D721Med (cell line): ENCODE measurements at places on chromosomes 7 and 10.

DNA sequence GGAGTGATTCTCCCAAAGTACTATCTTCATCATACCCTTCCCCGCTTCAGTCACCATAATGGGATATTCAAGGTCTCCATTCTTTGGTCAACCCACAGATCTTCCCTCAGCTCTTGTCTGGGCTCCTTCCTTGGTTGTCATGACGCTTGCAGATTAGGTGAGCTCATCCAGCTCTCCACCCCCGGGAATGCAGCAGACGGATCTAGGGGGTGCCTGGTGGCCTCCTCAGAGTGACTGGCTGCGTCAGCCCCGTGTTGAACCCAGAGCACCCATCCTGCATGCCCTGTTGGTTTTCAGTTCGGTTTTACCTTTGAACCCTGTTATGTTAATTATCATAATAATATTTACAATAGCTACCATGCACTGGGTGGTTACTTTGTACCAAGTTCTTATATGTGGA lies 6.4 kb downstream of the NEURL1 start:
- no peak for DNase-seq

- DNase-seq = no peak
Observed at GRCh38 chr10:114647545-114648138, 10.4 kb downstream of the ABLIM1 start.

GRCh38 chr7:141027043-141027442 lies 12.3 kb upstream of the MRPS33 start:
- no peak for DNase-seq

DNA sequence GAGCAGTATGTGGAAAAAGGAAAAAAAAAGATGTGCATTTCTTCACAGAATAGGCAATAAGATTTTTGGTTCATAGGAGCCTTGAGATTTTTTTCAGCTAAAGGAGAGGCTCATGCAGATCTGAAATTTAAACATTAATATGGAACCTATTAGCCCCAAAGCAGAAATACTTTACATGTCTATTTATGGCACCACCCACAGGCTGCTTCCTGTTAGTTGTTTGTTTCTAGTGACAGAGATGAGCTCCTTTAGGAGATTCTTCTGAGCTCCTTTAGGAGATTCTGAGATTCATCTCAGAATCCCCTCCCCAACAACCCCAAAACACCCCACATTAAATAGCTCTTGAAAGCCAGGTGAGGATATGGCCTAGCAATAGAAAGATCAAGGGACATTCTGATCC lies 27.9 kb upstream of the HPS1 start:
- no peak for DNase-seq

DNA sequence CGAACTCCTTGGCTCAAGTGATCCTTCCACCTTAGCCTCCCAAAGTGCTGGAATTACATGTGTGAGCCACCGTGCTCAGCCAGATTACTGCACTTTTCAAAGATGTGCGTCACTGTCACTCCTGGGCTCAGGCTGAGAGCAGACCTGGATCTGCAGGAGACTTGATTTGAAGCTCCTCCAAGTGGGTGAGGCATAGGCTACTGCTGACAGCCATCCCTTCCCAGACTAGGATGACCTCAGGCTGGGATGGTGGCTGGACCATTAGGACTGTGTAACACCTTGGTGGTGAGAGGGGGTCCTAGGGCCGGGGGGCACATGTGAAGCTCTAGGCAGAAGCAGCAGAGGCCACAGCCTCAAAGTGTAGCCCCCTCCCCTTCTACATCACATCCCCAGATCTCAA lies 8.2 kb upstream of the SRRM3 start:
- no peak for DNase-seq

- no peak for DNase-seq
Observed at GRCh38 chr7:105353752-105354328, 34.9 kb downstream of the SRPK2 start.

DNA sequence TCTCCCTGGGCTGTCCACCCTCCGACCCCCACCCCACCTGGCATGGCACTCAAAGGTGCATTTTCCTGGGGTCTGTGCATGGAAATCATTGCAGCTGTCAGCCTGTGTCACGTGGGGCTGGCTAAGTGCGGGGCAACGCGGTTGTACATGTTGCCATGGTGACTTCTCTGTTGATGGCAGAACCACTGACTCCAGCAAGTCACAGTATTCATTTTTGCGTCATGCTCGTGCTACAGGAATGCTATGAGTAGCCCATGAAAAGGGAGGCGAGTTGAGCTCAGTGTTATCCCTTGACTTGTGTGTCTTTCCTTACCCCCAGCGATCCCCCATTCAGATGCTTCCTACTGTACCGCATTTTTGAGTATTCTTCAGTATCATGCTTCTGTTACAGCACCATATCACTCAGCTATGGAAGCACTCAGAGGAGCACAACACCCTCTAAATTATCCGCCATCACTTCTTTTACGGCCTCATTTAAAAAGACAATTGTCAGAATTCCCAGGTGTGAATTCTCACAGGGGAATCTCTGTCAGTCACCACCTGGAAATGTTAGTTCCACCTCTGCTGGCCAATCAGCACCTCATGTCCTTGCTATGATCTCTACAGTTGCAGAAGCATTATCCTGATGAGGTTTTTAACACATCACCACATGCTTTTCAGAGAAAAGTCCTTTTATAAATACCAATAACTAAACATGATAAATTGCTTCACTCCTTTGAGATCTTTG lies 194.4 kb upstream of the C7orf33 start:
- DNase-seq = no peak

DNA sequence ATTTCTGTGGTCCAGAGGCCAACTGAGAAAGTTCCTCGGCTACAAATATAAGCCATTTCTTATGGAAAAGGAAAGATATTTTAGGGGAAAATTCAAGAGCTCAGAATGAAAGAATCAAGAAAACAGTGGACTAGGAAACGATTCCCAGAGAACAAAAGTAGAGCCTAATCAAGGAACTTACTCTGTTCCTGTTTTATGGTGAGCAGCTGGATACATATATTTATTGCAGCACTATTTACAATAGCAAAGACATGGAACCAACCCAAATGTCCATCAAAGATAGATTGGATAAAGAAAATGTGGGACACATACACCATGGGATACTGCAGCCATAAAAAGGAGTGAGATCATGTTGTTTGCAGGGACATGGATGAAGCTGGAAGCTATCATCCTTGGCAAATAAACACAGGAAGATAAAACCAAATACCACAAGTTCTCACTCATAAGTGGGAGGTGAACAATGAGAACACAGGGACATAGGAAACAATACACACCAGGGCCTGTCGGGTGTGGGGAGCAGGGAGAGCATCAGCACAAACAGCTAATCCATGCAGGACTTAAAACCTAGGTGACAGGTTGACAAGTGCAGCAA lies 298.7 kb downstream of the THSD7A start:
- no peak for DNase-seq

GRCh38 chr10:7734821-7735220 lies 31.7 kb downstream of the ITIH2 start:
- no peak for DNase-seq

DNA sequence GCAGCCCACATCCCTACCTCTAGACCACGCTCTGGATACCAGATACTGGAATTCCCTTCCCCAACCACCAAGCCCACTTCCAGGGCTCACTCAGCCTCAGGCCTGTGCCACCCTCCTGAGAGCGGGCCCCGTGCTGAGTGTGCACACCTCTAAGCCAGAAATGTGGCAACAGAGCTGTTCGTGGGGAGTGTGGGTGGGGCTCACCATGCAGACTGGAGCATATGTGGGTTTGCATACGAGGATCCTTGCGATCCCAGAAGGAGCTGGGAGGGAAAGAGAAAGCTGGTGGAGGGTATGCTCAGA lies 13.0 kb upstream of the LIMK1 start:
- DNase-seq = no peak

- no peak for DNase-seq
Observed at GRCh38 chr10:93067443-93068365, 6.0 kb upstream of the CYP26A1 start.

DNA sequence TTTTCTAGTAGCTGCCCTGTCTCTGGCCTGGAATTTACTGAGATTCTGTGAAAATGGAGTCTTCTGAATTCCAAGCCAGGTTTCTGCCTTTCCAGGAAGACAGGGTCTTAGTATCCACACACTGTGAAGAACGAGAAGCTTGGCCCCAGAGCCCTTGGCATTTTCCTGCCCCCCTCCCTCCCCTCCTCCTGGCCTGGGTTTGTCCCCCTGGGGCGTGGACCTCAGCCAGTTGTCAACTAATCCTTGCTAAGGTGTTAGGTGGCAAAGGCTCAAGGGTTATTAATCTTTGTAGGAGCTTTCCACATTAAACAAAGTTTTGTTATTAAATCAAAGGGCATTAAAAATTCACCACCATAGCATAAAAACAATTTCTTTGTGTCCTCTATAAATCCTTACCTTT lies 329.5 kb downstream of the RNLS start:
- DNase-seq = no peak

DNA sequence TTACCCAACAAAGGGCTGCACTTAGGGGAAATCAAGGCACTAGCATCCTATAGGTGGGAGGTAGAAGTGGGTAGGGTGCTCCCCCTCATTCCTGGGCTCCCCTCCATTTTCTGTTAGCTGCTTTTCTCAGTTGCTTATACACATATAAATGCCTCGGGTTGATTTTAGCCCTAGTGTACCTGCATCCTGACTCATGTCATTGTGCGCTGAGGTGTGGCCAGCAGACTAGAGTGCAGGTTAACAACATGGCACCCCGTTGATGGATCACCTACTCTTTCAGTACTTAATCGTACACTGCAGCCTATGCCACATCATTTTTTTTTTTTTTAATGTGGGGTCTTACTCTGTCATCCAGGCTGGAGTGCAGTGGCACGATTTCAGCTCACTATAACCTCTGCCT lies 144.0 kb upstream of the ITGB1 start:
- DNase-seq = no peak

DNA sequence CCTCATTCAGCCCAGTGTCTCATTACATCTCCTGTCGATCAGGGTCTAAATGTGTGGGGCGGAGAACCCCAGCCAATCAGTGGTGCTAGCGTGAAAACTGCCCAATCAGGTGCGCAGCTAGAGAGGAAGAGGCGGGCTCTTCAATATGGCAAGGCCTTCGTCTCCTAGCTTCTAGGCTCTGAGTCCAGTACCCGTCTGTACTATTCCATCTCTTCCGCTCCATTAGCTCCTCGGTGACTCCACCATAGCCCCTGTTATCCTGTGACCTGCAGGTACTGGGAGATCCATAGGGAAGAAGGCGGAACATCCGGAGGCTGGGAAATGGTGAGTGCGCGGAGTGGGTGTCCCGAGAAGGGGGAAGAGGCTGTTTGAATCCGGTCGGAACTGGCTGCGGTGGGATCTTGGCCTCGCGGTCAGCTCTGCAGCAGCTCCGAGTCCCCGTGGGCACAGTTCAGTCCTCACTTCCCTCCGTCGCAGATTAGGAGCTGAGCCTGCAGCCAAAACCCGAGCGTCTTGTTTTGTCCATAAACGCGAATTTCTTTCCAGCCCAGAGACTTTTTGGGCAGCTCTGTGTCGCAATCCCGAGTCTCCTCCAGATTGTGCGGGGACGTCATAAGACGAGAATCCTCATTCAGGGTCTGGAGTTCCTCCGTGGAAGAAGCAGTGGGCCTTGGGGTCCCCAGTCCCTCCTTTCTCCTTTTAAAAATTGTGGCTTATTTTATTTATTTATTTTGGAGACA lies at the start of gene ZNF727:
ZNF727 (plus strand) TSS at position 134 of the 740 bp plus-strand sequence; CDS start at position 322, 188 bp downstream.
- DNase-seq = peak; percentile 71

DNA sequence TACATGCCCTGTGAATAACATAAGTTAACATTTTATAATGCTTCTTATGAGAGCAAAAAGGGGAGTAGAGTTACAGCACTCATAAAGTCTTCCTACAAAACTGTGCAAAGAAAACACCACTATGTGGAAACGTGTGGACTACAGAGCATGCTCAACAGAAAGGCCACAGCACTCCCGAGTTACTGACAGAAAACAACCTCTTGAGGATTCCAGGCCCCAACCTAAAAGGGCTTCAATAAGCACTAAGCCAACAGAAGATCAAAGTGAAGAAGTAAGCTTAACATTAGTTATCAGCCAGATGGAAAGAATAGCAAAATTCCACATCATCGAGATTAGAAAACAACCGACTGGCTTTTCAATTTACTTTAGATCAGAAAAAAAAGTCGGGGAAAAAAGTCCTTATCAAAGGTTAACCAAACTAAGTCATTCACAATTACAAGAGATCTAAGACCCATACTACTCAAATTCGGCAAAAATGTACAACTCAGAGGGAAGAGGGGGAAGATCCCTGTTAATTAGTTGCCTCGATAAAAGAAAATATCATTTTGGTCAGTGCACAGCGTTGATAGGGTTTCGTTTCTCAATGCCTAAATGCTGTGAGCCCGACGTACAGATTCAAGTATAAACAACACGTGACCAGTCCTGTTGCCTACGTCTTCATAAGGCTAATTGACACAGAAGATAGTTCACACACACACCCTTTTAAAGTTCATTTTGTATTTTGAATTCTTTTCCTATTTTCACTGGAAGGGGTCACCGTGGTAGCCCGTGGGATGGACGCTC lies 1.4 kb downstream of the KBTBD2 start:
- no peak for DNase-seq

DNA sequence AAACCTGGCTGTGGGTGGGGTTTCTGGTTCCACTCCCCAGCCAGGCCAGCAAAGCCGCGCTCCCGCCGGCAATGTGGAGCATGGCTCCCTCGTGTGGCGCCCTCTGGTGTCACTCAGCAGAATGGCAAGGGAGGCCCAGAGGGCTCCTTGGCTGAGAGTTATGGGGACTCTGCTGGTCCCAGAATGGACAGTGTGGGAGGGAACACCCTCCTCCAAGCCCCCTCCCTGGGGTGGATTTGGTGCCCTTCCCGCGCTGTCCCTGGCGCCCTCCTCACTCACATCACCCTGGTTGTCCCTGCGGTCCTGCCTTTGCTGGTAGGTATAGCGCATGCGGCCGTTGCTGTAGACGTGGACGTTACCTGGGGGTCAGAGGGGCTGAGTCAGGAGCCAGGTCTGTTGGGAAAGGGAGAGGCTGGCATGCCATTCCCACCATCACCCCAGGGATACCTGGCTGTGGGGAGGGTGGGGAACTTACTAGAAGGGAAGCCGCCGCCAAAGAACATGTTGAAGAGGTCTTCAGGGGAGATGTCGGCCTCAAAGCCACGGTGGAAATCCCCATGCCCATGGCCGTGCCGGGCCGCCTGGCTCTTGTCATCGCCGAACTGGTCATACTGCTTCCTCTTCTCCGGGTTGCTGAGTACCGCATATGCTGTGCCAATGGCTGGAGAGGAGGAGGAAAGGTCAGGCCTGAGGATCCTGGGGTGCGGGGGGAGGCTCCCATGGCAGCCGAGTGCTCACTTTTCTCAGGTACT lies 14.0 kb downstream of the DNAJB12 start:
- DNase-seq = peak; percentile 64

GRCh38 chr7:27364344-27364758 lies 121.7 kb downstream of the EVX1 start:
- no peak for DNase-seq

GRCh38 chr7:128172963-128173362 lies 68.1 kb upstream of the LEP start:
- DNase-seq = no peak

GRCh38 chr10:54159924-54160323 lies 641.1 kb downstream of the PCDH15 start:
- DNase-seq = no peak

GRCh38 chr10:3350205-3350604 lies 177.6 kb upstream of the PITRM1 start:
- no peak for DNase-seq

- no peak for DNase-seq
Observed at GRCh38 chr10:101236376-101237080, 7.3 kb upstream of the LBX1 start.
